ENCODE measurements at places on chromosomes 1 and 21.

GRCh38 chr1:245288796-245289195 lies 134.0 kb downstream of the KIF26B start:
- DNase-seq, result no peak

GRCh38 chr1:158024737-158025136 lies 31.3 kb downstream of the KIRREL1 start:
- no peak for DNase-seq

DNA sequence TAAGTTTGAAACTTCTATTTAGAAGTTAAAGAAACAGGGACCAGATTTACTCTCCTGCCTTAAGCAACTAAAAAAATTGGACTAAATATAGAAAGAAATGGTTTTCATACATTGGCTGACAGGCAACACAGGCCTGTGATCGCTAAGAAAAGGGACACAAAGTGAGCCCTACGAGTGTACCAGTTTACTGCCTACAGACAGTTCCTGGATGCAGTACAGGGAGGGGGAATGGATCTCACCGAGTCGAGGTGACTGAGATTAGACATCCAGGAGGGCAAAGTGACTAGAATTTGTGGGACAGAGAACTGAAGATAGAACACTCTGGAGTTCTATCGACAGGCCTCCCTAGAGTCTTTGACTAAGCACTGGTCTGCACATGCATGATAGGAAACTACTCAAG lies 16.0 kb downstream of the PHC2 start:
- DNase-seq, result no peak

DNA sequence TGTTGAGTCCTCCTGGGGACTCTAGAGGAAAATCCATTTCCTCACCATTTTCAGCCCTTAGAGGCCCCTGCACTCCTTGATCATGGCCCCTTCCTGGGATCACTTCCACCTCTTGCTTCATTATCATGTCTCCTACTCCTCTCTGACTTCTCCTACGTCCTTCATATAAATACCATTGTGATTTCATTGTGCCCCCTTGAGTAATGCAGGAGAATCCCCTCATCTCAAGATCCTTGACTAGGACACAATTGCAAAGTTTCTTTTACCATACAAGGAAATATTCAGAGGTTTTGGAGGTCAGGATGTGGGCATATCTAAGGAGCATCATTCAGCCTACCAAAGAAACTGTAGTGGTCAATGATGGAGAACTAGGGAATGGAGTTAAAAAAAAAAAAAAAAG lies 8.8 kb upstream of the GBP6 start:
- DNase-seq, result no peak
